ENCODE measurements at places on chromosomes 7 and 10. TPM values are rescaled to one million over a fixed set of nuclear protein-coding genes. Genes with fewer than 3 reads are reported as not detected.
A peak's percentile ranks its signal among the peaks of the same experiment; 100 is the strongest.

GRCh38 chr7:149289856-149290255 lies 27.9 kb downstream of the ZNF783 start:
- H3K27ac ChIP-seq, result no peak overlapping the region
- H3K4me3 ChIP-seq, result no peak overlapping the region
- H3K36me3 ChIP-seq, result peaks cover 19% of the 10 kb centered on the region
- peaks cover 3% of the 10 kb centered on the region for H3K4me1 ChIP-seq

The LIPF gene
- total RNA-seq, result 7.1 TPM

DNA sequence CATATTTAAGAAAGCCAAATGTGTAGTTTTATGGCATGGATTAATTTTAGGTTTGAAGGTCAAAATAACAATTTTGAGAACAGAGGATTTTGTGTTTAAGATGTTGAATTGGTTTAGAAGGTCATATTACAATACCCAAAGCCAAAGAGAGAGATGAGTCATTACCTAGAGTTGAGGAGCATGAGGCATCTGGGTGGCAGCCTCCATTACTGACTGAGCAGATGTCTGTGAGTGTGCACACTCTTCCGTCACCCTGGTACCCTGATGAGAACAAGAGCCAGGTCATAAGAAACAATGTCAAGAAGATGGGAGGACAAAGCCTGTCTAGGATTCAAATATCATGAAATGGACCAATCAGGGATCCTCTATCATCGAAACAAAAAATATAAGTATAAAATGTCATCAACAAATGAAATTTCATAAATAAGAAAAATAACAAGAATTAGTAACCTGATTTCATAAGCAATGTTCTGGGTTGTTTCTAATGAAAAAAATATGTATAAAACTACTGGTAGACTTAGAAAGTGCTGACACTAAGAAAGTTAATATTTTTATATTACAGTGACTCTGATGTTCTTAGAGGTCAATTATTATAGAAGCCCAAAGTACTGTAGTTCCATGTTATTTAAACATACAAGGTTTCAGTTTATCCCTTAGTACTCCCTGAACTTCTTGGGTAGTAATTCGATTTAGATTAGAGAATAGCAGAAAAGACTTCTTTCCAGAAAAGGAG lies 20.0 kb downstream of the CUBN start:
- H3K4me1 ChIP-seq, result no peaks in the 10 kb centered on the region
- H3K36me3 ChIP-seq, result no peaks in the 10 kb centered on the region
- DNase-seq, result no peak
- no peak overlapping the region for H3K4me3 ChIP-seq
- H3K27ac ChIP-seq, result no peak overlapping the region
- H3K27me3 ChIP-seq, result no peaks in the 10 kb centered on the region

The PAX2 gene
- not detected for total RNA-seq

DNA sequence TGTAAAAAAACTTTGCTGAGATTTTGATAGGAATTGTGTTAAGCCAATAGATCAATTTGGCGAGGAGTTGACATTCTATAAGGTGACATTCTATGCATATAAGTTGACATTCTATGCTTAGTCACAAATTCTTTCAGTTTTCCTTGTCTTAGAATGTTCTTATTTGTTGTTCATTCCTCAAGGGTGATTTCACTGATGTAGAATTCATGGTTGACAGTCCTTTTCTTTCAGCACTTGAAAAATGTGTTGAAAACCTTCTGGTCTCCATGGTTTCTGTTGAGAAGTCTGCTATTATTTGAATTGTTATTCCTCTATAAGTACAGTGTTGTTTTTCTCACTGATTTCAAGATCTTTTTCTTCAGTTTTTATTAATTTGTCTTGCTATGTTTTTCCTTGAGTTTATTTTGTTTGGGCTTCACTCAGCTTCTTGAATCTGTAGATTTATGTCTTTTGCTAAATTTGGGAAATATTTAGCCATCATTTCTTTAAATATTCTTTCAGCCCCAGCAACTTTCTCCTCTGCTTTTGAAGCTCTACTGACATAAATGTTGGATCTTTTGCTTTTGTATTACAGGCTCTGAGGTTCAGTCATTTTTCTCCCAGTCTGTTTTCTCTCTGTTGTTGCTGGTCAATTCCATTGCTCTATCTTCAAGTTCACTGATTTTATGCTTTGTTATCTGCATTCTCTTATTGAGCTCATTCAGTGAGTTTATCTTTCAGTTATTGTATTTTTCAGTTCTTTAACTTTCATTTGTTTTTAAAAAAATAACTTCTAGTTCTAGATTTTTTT lies 154.9 kb downstream of the SDK1 start:
- no peaks in the 10 kb centered on the region for H3K4me1 ChIP-seq
- no peak overlapping the region for H3K27ac ChIP-seq
- H3K4me3 ChIP-seq, result no peak overlapping the region
- no peaks in the 10 kb centered on the region for H3K36me3 ChIP-seq

DNA sequence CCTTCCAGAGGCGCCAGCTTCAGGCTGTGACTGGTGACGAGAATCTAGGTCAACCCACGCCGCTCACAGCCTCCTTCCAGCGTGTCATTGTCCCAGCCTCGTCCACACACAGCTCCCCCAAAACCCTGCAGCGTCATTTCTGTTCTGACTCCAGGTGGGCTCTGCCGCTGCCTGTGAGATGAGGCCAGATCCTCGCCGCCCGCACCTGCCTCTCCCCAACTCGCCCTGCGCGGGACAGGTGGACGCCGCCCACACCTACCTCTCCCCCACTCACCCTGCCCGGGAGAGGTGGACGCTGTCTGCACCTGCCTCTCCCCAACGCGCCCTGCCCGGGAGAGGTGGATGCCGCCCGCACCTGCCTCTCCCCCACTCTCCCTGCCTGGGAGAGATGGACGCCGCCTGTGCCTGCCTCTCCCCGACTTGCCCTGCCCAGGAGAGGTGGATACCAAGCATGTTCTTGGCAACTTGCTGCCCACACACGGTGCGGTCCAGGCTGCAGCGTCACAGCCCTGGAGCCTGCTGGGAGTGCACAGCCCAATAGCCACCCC lies 32.0 kb upstream of the CFAP46 start:
- no peak for DNase-seq
- no peaks in the 10 kb centered on the region for H3K4me1 ChIP-seq
- no peaks in the 10 kb centered on the region for H3K36me3 ChIP-seq
- H3K27me3 ChIP-seq, result no peaks in the 10 kb centered on the region
- no peak overlapping the region for H3K27ac ChIP-seq

The SPDYE9 gene
- not detected for total RNA-seq

- no peak for DNase-seq
- H3K27me3 ChIP-seq, result no peaks in the 10 kb centered on the region
- no peak overlapping the region for H3K27ac ChIP-seq
- no peaks in the 10 kb centered on the region for H3K4me1 ChIP-seq
- no peak overlapping the region for H3K4me3 ChIP-seq
Observed at GRCh38 chr10:117186832-117187615, 10.3 kb upstream of the KCNK18 start.

DNA sequence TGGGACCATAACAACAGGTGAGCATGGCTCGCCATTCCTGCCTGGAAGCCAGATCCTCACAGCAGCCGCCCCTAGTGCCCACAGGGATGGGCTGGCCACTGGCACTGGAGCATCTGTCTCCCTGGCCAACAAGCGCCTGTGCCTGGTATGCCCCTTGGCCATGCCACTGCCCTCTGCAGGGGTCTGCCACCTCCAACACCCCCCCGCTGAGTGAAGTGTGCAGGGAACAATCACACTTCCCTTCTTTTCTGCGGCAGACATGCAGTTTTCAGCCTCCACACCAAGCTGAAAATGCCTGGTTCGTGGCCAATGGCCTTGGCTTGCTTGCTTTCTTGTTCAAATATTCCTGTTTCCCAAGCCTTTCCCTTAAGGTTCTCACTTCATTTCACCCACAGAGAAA lies 50.7 kb downstream of the HSPA12A start:
- H3K27ac ChIP-seq, result peak overlapping the region; percentile 68
- H3K36me3 ChIP-seq, result no peaks in the 10 kb centered on the region
- DNase-seq, result no peak
- H3K4me1 ChIP-seq, result peaks cover 35% of the 10 kb centered on the region
- no peak overlapping the region for H3K4me3 ChIP-seq
- H3K27me3 ChIP-seq, result no peaks in the 10 kb centered on the region

The EFCAB10 gene
- not detected for total RNA-seq

The SFTPD gene
- total RNA-seq, result not detected

GRCh38 chr7:107494884-107495283 lies 25.0 kb downstream of the GPR22 start:
- no peak overlapping the region for H3K27ac ChIP-seq
- DNase-seq, result no peak
- H3K27me3 ChIP-seq, result no peaks in the 10 kb centered on the region
- H3K36me3 ChIP-seq, result no peaks in the 10 kb centered on the region
- H3K4me1 ChIP-seq, result no peaks in the 10 kb centered on the region
- H3K4me3 ChIP-seq, result no peak overlapping the region

GRCh38 chr7:151376218-151376902 lies 33.5 kb downstream of the WDR86 start:
- DNase-seq, result no peak
- H3K27ac ChIP-seq, result no peak overlapping the region
- no peaks in the 10 kb centered on the region for H3K27me3 ChIP-seq
- no peaks in the 10 kb centered on the region for H3K4me1 ChIP-seq

The AKR1C2 gene
- total RNA-seq, result 16.6 TPM

DNA sequence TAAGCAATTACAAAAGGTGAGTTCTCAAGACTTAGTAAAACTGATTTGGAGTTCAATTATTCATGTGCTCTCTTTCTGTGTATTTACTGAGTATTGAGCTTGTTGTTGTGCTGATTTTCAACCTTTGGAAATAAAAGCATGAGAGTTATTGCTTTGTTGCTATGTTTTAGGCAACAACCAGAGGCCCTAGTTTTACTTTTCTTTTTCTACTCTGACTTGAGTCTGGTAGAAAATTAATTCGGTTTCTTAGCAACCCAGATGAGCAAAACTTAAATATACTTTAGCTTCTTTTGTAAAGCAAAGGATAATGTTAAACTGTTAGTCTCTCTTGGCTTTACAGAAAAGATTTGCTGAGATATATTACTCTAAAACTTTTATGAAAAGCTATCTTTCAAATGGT lies 66.4 kb upstream of the SCIN start:
- no peaks in the 10 kb centered on the region for H3K4me1 ChIP-seq
- no peak for DNase-seq
- H3K27me3 ChIP-seq, result no peaks in the 10 kb centered on the region
- no peak overlapping the region for H3K4me3 ChIP-seq
- no peaks in the 10 kb centered on the region for H3K36me3 ChIP-seq

DNA sequence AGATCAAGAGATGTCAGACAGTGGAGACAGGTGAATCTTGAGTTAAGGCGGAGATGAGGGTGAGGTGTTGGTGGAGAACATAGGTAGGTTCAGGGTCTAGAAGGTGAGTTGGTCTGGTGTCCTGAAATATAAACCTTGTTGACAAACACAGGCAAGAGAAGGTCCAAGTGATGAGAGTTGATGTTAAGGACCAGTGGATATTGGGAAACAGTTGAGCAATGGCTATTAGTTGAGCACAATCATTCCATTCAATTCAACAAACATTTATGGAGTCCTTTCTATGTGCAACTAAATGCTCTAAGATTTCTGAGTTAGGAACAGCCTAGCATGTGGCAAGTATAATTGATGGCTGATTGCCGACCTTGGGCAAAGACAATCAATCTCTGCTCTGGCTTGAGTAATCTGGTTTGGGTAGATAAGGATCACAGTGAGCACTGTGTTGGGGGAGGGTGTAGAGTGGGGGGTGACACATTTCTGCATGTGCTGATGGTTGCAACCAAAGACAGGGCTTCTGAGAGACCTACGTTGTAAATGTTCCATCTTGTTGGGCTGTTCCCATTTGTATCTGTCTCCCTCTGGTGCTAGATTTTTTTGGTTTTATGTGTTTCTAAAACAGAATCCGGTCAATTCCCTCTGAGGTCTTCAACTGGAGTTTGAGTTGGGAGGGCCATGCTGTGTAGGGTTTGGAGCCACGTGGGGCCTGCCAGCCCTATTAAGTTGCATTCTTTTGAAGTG lies 201.1 kb downstream of the BAMBI start:
- H3K27me3 ChIP-seq, result no peaks in the 10 kb centered on the region
- no peak for DNase-seq
- H3K4me3 ChIP-seq, result no peak overlapping the region
- peaks cover 4% of the 10 kb centered on the region for H3K4me1 ChIP-seq

GRCh38 chr10:87547734-87548311 lies 43.1 kb downstream of the MINPP1 start:
- H3K4me3 ChIP-seq, result no peak overlapping the region
- peaks cover 38% of the 10 kb centered on the region for H3K4me1 ChIP-seq
- peak overlapping the region; percentile 79 for H3K27ac ChIP-seq

GRCh38 chr7:137934941-137935883 lies 66.7 kb downstream of the CREB3L2 start:
- peak overlapping the region; percentile 8 for H3K4me3 ChIP-seq
- peaks cover 13% of the 10 kb centered on the region for H3K4me1 ChIP-seq
- peak overlapping the region; percentile 77 for H3K27ac ChIP-seq
- no peak for DNase-seq
- H3K27me3 ChIP-seq, result no peaks in the 10 kb centered on the region

The OR6B1 gene
- not detected for total RNA-seq

DNA sequence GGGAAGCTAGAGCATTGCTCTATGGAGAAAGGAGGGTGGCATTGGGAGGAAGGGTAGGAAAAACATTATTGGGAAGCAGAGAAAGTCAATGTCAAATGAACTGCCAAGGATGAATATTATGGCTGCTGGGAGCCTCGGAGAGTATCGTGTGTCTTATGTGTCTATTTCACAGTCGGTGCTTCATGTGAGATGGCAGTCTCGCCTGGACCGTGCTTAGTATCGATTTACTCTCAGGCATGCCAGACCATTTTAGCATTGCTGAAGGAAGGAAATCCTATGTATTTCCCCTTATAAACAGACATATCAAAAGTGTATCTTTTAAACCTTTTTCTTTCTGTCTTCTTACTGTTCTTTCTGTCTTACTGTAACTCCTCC lies 612.6 kb downstream of the AUTS2 start:
- H3K36me3 ChIP-seq, result no peaks in the 10 kb centered on the region
- no peak for DNase-seq
- no peaks in the 10 kb centered on the region for H3K27me3 ChIP-seq
- no peak overlapping the region for H3K27ac ChIP-seq
- H3K4me1 ChIP-seq, result no peaks in the 10 kb centered on the region

The WNT16 gene
- total RNA-seq, result not detected

- DNase-seq, result no peak
- H3K27me3 ChIP-seq, result no peaks in the 10 kb centered on the region
- no peak overlapping the region for H3K27ac ChIP-seq
- peaks cover 13% of the 10 kb centered on the region for H3K4me1 ChIP-seq
Observed at GRCh38 chr10:14560274-14560673, 214.4 kb downstream of the FAM107B start.
